ENCODE measurements at places on chromosomes 2 and 18.

- DNase-seq = no peak
Measured at GRCh38 chr2:10307561-10308156, 5.0 kb downstream of the HPCAL1 start.

- DNase-seq = no peak
Measured at GRCh38 chr18:35284841-35285240, 5.2 kb downstream of the ZSCAN30 start.

DNA sequence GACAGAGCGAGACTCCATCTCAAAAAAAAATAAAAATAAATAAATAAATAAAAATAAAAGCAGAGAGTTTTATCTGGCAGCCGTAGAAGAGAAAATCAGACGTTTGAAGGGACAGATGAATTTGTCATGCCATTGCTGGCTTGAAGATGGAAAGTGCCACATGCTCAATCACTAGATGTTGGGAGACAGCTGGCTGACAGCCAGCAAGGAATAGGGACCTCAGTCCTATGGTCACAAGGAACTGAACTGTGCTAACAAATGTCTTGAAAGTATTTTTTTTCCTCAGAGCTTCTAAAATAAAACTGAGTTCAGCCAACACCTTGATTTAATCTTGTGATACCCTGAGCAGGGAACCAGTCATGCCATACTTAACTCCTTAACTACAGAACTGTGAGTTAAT is 65.4 kb downstream of the DTNA start:
- no peak for DNase-seq

GRCh38 chr2:239196474-239197021 is 204.3 kb downstream of the HDAC4 start:
- DNase-seq = no peak

GRCh38 chr2:20145497-20146193 is 79.3 kb downstream of the SDC1 start:
- DNase-seq = no peak

DNA sequence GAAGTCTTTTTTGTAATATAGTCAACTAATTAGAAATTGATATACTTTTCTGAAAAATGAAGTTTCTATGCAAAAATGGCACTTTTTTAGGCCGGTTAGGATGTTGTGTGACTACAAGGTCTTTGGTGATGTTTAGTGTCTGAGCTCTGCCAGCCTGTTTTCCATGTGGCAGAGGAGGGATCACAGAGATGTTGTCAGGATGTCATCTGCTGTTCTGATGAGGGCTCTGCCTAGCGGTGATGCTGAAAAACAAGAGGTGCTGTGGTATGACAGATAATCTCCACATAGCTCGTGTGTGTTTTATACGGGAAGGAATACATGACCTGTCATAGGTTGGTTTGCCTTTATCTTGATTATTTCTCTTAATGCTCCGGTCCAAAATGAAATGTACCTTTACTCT is 12.0 kb upstream of the IAH1 start:
- no peak for DNase-seq

DNA sequence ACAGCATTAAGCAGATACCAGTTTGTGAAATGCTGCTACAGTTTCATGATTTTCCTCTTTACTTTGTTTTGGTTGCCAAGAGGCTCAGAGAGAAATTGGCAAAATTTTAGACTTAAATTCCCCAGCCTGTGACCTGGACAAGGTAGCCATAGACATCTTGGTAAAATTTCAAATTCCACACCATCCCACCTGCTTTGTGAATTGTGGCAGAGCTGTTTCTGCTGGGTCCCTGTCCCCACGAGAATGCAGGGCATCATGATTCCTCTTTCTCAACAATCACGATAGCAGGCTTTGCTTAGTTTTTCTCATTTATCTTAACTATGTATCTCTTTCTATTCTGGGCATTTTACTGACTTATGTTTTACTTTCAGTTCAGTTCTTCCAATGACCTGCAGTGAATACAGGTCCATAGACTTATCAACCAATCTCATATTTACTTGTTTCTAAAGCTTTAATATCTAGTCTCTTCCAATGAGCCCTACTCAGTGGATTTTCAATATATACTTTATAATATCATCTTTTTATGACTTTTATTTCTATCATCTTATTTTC is 351.6 kb downstream of the SOCS6 start:
- DNase-seq = no peak

DNA sequence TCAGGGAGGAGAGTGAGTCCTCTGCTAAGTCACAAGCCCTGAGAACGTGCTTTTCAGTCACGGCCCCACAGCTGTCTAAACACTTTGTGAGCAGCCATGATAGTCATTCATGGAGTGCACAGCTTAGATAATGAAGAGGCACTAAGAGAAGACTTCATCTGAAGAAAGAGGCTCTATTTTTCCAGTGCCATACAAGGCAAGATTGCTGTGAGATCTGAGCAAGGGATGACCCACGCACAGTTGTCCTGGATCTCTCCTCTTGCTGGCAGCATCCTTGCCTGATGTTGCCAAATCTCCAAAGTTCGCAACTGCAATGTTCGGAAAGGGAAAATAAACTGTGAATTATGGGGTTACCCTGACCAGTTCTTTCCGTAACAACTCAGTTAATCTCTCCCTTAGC is 418.7 kb downstream of the MEIS1 start:
- no peak for DNase-seq

GRCh38 chr18:76565238-76566173 is 70.5 kb upstream of the ZNF516 start:
- DNase-seq = peak; percentile 54

GRCh38 chr2:215615803-215616174 is 179.9 kb upstream of the FN1 start:
- no peak for DNase-seq

DNA sequence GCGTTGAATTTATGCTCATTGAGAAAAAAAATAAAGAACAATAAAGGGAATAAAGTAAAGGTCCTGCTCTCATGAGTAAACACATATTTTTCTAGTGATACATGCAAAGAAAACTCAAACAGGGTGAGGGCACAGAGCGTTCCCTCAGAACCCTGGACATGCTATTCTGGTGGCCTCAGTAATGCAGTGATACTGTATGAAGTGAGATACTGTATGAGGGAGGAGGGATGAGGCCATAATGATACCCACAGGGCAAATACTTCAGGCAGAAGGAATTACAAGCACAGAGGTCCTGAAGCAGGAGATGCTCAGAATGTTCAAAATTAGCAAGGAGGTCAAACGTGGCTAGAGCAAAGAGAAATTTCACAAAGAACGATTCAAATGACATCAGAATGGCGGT is 28.4 kb upstream of the RNU4ATAC start:
- DNase-seq = no peak

GRCh38 chr2:73339201-73339600 is 45.9 kb upstream of the EGR4 start:
- no peak for DNase-seq

- DNase-seq = no peak
Measured at GRCh38 chr2:156486147-156486546, 50.0 kb downstream of the GPD2 start.

GRCh38 chr2:222290401-222290735 is 8.4 kb downstream of the PAX3 start:
- no peak for DNase-seq

GRCh38 chr2:61436092-61436491 is 34.8 kb downstream of the USP34 start:
- DNase-seq = no peak

DNA sequence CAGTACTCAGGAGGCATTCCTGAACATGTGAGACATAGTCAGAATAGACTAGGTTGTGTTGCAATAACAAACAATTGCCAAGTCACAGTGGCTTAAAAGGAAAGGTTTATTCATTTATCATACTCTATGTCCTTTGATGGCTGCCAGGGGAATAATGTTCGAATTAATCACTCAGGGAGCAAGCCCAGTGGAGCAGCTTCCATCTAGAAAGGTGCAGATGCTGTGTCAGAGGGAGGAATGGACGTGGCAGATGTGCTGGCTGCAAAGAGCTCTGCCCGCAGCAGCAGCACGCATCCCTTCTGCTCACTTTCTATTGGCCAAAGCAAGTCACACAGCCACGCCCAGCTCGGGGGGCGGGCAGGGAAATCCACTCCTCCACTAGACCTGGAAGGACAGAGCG is 105.9 kb upstream of the AQP4 start:
- no peak for DNase-seq

DNA sequence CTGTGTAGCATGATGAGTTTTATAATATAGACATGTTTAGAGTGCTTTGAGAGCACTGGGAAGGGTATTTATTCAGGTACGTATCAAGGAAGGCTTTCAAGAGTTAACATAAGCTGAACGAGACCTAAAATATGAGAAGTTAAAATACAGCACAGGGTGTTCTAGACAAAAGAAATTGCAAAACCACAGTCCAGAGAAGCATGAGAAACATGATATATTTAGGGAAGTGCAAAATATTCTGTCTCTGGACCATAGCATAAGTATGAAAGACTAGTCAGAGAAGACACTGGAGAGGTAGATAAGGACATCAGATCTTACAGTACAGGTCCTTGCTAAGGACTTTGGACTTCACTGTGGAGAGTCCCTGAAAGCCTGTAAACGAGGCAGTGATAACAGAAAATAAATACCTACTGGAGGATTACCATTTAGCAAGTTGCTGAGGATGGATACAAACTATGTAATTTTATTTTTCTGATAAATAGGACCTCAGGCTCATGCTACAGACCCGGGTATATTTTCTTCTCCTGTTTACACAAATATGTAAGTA is 43.7 kb downstream of the FSIP2 start:
- no peak for DNase-seq

- no peak for DNase-seq
Measured at GRCh38 chr18:56921896-56922480, 224.9 kb upstream of the BOD1L2 start.

GRCh38 chr2:203341741-203342310 is 13.6 kb downstream of the ABI2 start:
- no peak for DNase-seq

- DNase-seq = no peak
Measured at GRCh38 chr2:212777020-212777491, 238.5 kb upstream of the ERBB4 start.

DNA sequence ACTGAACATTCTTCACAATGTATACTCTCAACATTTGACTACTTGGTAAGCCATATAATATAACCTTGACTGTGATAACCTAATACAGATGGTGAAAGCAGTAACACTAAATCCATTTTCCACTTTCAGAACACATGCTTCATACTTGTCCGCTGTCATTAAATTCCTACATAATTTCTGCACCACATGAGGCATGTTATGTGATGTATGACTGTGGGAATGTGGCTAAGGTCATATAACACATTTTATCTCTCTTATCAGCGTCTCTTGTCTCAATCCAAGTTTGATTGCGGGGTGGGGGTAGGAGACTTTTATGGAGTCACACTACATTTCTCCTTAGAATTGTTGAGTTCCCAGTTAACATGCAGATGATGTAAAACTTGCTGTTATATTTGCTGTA is 110.9 kb downstream of the MTCL1 start:
- DNase-seq = no peak

GRCh38 chr2:8115456-8115855 is 566.4 kb upstream of the ID2 start:
- no peak for DNase-seq

DNA sequence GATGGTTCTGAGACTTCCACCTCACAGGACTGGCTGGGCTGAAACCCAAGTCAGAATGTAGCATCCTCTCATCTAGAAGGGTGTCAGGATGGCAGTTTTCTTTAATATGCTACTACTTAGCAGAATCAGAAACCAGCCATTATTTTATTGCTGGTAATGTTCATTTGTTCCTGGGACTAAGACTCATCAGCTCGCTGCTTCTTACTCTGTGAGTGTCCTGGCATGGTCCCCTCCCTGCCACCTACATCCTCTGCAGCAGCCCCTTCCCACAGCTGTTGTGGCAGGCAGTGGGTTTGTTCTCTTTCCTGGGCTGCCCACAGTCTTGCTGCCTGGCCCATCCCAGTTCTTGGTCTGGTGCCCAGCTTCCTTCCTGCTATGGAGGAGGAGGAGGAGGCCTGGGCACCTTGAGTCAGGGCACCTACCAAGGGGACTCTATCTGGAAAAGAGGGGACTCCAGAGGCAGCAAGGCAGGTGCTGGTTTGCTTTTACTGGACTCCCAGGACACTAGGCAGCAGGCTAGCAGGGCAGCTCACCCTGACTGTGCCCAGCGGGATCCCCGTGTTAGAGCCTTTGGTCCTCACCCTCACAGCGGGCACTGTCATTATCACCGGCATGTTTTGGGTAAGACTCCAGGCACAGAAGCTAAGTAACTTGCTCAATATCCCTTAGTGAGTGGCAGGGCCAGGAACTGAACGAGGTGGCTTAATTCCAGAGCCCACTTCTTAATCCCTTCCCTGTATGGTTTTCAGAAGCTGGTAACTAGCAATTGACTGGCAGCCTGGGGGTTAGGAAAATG is 62.1 kb downstream of the LRRFIP1 start:
- no peak for DNase-seq

DNA sequence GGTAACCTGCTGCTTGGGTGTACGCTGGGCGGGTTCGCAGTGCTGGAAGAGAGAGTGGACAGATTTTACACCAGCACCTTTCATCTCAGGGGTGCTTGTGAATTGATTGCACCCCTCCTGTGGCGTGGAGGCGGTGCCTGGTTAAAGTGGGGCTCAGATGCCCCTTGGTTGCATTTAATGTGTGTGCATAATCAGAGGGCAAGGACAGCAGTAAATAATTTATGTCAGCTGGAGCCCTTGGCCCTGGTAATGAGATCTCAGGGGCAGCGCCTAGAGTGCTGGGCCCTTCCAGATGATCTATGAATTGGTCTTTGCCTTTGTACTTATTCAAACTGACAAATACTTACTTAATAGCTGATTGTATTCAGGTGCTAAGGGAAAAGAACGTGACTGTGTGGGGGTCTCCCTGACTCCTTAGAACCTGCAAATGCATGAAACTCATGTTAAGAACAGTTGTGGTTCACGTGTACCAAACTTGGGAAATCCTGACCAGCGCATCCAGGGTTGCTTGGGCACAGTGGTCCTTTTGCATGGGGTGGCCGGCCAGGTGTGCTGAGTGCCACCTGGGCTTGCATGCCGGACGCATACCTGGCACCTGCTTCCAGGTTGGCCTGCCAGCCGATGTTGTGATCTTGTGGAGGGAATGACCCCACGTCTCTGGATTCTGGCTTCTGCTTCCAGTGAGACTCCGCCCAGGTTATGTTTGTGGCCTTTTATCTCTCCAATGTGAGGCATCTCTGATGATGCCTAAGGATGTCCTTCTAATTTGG is 118.5 kb downstream of the AGAP1 start:
- no peak for DNase-seq

GRCh38 chr2:132937629-132938028 is 267.6 kb upstream of the LYPD1 start:
- no peak for DNase-seq

GRCh38 chr2:41187376-41188122 is 735.7 kb upstream of the SLC8A1 start:
- DNase-seq = no peak

- DNase-seq = no peak
Measured at GRCh38 chr2:157258520-157259326, 1.2 kb downstream of the GALNT5 start.

- DNase-seq = no peak
Measured at GRCh38 chr2:190466819-190467446, 58.8 kb downstream of the MFSD6 start.

DNA sequence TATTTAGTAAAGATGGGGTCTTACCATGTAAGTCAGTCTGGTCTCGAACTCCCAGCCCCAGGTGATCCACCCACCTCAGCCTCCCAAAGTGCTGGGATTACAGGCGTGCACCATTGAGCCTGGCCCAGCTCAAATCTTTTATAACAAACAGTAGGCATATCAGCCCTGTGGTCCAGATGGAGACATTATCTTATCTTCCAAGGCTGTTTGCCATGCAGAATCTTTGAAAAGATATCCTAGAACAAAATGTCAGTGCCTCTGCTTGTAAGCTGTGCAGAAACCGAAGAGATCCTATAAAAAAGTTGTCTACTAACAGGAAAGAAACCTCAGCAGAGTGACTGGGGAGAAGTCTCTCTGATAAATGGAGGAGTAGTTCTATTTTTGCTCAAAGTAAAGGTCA is 142.1 kb downstream of the PTH2R start:
- DNase-seq = no peak

GRCh38 chr2:8472545-8473323 is 209.1 kb upstream of the ID2 start:
- DNase-seq = no peak
